ENCODE measurements at places on chromosomes 11 and 22.

- no peak for DNase-seq
These were observed 1291.7 kb downstream of the BRD1 start for GRCh38 chr22:48535868-48536540.

DNA sequence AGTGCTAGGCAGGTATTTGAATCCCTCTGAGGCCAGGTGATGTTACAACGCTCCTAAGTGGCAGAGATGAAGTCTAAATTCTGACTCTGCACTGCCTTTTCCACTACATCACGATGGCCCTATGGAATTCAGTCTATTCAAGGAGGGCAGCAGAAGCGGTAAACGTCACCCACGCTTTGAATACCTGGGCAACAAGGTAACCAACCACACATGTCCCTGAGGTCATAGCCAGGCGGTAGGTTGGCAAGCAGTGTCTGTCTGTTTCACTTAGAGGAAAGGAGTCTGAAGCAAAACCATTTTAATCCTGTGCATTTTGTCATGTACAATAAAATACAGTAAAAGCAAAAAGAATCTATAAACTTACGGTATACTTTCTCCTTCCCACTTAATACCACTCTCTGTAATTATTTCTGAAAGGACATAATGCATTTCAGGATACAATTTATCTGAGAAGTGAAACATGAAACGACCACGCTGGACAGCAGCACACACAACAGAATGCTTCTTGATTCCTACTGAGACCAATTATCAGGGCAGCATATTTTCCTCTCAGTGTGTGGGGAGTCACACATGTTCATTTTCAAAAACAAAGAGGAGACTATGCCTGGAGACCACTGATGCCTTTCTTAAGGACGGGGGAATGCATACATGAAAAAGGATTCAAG lies 51.3 kb downstream of the PRDM10 start:
- DNase-seq, result no peak

DNA sequence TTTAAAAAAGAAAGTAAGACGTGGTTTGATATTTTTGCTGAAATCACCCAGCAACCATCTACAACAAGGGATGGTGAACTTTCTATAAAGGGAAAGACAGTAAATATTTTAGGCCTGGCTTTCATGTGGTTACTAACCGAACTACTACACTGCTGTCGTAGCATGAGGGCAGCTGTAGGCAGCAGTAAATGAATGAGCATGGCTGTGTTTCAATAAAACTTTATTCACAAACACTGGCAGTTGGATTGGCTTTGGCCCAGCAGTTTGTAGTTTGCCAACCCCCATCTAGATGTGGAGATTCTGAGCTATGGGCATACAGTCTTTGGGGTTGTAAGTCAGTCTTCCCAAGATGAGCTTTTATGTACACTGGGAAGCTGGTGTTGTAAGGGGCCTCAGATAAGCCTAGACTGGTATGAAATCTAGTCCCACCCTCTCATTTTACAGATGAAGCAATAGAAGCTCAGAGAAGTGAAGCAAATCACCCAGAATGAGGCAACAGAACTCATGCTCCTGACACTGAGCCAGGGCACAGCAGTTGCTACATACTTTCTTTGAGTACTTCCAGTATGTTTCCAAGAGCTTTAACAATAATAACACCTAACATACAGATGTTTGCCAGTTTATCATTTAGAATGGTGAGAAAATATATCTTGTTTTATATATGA lies 204.4 kb downstream of the ADAMTS15 start:
- no peak for DNase-seq

- no peak for DNase-seq
These were observed 119.8 kb upstream of the NAV2 start for GRCh38 chr11:19592842-19593241.

DNA sequence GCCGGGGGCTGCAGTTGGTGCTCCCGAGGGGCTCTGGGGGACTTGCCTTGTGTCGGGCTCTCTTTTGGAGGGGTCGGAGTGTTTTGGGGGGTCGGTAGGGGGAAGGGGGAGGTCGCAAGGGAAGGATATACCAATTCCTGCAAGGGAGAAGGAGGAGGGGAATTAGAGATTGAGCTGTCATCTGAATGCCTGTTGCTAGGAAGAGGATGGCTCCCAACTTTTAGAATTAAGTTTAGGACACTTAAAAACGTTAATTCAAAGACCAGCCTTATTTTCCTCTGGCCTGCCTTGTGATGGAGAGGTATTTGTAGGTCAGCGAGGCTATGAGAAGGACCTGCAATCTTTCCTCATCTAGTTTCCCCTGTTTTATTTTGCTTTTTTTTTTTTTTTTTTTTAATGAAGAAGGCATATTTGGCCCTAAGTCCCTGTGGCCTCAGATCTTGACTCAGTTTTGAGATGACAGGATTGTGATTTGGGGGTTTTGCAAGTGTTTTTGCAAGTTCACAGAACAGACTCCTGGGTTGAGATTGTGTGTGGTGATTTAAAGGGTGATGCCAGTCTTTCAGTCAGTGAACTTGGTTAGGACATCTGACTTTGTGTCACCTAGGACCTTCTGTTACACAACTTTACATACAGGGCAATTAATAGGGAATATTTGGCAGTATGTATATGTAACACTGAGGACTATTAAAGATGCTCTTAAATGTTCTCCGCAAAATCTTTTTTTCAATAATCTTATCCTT lies 672 bp downstream of the TMEM135 start:
- peak; percentile 0 for DNase-seq

DNA sequence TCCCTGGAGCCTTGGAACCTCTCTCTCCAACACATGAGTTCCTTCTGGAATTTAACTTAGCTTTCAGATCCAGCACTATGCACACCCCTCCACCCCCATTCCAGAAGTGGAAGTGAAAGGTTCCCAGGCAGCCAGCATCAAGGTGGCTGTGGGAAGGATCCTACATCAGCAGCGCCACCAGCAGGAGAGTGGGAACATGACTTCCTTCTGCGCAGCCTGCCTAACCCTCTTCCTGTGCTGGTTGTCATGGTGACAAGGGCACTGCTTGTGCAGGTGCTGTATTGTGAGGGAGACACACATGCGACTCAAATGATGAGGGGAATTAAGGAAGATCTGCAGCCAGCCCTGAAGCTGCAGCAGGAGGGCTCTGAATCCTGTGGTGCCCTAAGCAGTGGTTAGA lies 904.5 kb upstream of the API5 start:
- no peak for DNase-seq

DNA sequence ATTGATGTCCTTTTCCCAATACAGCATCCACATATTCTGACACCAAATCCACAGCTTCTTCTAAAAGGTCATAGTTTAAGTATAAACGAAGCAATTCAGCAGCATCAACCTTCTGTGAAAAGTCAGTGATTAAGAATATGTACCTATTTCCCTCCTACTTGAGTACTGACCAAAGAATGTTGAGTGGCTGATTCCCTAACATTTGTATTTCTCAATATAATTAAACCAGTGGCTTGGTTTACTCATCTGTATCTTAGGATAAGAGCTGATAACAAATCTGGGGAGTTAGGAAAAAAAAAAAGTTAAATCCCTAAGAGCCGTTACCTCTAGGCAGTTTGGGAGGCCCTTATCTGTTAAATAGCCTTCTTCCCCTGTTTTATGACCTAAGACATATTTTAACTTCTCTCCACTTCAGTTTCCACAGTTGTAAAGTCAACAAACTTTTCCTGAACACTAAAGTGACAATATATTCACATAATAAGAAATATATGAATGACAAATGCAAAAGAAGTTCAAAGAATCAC lies 16.0 kb upstream of the FNBP4 start:
- DNase-seq, result no peak

DNA sequence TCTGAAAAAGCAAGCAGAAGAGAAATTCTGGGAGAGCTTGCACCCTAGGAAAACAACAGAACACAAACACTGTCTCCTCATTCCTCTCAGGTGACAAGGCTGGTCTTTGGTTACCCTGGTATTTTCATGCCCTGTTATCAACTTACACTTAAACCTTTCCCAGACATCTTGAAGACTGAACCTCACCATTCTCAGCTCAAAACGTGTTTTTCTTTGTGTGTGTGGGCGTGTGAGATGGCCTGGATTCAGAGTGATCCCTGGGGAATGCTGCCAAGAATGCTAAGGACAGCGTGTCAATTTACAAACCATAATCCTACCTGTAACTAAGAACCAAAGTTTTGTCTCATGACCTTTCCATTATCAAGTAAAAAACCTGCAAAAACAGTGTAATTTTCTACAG lies 33.3 kb downstream of the ELF5 start:
- no peak for DNase-seq

DNA sequence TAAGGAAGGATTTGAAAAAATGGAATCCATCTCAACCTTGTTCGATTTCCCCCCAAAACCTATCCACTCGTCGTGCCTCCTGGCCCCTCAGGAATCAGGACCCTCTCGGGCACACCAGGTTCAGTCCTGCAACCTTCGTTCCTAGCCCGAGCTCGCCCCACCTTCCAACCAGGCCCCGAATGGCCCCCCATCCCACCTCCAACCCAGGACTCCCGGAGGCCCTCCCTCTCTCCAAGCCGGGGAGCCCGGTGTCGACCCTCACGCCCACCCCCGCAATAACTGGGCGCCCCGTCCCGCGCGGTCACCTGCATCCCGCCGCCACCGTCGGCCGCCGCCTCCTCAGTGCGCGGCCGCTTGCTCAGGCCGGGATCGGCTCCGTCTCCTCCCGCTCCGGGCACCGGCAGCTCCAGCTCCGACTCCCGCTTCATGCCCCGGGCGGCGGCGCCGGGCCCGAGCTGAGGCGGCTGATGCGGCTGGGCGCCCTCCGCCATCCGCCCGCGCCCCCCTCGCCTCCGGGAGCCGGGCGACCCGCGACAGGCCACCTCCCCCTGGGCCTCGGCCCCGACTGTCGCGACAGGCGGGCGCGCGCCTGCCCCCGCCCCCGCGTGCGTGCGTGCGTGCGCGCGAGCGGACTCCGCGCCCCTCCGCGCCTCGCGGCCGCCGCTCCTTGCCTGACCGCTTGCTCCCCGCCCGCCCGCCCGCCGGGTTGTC lies 534 bp downstream of the RBFOX2 start:
- peak; percentile 18 for DNase-seq

DNA sequence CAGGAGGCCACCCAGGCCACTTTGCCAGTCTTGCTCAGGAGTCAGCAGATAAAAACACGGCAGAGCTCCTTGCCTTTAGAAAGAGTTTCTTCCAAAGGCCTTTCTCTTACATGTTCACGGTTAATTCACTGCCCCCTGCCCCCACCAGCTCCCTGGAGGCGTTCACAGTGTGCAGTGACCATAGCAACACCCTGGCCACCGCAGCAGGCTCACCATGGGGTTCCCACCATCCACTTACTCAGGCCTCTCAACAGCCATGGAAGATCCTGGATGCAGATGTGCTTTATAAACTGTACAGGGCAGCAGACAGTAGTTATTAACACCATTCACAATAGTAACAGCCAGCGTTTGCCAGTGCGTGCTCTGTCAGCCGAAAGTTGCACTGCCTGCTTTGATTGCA lies 10.6 kb upstream of the MYO7A start:
- DNase-seq, result no peak

DNA sequence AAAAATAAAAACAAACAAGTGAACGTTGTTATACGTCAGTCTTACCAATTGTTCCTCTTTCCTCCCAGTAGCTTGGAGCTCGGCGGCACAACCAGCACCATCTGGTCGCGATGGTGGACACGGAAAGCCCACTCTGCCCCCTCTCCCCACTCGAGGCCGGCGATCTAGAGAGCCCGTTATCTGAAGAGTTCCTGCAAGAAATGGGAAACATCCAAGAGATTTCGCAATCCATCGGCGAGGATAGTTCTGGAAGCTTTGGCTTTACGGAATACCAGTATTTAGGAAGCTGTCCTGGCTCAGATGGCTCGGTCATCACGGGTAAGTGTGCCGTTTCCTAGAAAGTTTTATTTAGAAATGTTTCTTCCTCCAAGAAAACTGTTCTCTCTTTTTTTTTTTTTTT lies 47.9 kb downstream of the PPARA start:
- no peak for DNase-seq

DNA sequence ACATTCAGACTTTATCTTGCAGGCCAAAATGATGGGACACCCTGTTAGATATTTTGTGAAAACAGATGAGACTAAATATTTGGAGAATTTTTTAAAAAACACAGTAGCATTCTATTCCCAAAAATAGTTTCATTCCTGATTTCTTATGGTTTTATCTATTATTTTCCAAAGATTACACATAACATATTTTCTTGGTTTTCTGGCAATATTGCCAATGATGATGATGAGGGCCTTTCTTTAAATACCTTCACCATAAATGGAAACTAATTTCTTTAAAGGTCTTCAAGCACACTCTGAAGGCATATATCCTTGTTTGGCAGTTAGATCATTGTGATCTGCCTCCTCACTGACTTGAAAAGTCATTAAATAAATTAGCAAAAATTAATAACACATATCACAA lies 522.3 kb upstream of the LUZP2 start:
- no peak for DNase-seq

DNA sequence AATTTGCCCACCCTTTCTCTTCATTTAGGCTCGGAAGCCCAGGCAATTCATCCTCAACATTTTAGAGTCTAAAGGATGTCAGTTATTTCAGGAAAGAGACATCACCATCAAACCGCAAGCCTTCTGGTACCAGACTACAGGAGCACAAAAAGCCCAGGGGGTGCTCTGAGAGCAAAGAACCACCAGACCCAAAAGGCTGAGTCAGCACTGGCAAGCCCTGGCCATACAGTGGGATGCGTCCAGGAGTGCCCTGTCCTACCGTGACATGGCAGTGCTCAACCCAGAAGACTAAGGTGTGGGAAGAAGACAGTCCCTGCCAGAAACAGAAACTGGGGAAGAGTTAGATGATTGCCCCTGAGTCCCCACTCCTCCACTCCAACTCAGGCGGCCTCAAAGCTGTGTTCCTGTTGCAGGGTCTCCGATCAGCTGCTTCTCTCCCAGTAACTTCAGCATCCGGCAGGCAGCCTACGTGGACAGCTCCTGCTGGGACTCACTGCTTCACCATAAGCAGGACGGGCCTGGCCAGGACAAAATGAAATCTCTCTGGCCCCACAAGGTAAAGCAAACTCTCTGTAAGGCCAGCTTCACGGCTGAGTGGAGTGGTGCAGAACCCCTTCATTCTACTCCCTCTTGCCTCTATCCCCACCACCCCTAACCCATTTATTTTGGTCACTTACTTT lies 1.5 kb downstream of the PANX3 start:
- no peak for DNase-seq

DNA sequence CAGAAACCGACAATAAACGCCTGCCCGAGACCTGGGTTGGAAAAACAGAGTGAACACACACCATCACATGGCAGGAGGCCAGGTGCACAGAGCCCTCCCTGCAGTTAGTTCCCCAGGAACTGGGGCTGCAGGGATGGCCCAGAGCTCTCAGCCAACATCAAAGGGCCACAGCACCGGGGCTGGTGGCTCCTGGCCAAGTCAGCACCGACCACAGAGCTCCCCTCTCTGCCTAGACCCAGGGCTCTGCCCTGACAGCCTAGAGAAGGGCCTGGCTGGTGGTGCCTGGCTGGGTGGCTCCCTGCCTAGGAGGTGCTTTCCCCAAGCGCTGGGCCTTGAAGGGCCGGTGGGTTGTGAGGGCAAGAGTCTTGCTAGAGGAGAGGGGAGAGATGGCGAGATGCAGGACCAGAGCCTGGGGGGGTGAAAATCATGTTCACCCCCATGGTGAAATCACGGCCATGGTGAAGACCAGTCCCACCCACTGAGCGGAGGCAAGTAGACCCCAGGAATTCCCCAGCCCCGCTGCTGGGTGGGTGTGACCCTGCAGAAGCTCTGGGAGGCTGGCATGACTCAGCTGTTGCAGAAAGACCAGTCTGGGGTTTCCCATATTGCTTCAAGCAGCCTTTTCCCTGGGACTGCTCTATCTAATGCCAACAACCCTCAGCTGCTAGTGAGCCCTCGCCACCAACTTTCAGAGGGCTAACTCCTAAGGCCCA lies 7.2 kb upstream of the BID start:
- peak; percentile 40 for DNase-seq

- DNase-seq, result no peak
These were observed 91.7 kb upstream of the SHISAL1 start for GRCh38 chr22:44404341-44405020.
